ENCODE measurements at places on chromosomes 1 and 21.

DNA sequence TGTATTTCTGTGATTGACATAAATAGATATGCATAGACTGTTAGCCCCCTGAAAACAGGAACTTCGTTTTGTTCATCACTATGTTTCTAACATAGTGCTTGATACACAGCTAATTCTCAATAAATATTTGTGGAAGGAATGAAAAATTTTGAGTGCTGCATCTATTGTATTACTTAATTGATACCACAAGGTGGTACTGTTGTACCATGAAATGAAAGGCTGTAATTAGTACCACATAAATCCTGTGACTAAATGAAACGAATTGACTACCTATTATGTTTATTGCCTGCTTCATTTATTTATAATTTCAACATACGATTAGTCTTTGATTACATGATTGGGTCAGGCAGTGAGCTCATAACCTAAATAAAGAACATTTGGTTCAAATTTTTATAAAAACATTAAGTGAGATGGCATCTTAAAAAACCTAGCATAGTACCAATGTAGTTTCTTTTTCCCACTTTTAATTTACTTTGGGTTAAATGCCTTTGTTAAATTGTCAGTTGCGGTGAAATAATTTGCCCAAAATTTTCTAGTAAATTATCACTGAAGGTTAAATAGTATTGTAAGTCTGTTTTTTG lies 15.0 kb upstream of the TGFB2 start:
- DNase-seq: no peak

DNA sequence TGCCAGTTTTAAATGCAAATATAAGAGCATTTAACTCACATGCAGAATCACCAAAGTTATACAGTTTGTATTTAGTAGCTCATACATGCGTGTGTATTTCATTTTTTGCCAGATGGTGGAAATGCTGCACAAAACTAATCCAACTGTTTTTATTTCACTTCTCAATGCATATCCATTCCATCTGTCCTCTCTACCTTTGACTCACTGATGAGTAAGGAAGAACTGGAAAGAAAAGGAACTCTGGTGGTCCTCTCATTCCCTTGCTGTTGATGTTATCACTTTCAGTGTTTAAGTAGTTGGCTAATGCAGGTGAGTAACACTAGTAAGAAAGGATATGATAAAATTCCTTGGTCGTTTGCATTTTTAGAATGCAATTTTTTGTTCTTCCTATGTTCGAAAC lies 5.7 kb upstream of the SLC1A7 start:
- no peak for DNase-seq

DNA sequence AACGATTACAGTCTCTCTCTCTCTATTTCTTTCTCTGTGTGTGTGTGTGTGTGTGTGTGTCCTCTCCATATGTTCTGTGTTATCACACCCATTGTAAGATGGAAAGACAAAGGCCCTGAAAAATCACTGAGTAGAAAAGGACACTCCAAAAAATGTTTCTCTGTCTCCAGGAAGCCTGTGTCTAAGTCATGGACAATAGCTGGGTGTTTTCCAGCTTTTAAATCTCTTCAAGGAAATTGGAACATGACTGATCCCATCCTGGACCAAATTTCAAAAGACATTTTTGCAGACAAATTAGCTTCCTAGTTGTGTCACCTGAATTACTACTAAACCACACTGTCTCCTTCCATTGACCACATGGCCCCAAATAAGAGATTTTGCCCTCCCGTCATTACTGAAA lies 31.0 kb upstream of the LMX1A start:
- no peak for DNase-seq

DNA sequence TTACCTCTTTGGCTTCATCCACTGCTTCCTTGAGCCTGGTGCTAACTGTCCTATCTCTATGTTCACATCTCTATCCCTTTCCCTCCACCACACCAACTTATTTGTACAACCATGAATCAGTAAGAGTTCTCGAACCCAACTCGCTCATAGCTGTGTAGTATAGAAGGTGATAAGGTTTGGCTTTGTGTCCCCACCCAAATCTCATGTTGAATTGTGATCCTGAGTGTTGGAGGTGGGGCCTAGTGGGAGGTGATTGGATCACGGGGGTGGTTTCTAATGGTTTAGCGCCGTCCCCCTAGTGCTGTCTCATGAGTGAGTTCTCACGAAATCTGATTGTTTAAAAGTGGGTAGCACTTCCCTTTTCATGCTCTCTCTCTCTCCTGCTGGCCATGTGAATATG lies 235.6 kb upstream of the FMN2 start:
- no peak for DNase-seq

DNA sequence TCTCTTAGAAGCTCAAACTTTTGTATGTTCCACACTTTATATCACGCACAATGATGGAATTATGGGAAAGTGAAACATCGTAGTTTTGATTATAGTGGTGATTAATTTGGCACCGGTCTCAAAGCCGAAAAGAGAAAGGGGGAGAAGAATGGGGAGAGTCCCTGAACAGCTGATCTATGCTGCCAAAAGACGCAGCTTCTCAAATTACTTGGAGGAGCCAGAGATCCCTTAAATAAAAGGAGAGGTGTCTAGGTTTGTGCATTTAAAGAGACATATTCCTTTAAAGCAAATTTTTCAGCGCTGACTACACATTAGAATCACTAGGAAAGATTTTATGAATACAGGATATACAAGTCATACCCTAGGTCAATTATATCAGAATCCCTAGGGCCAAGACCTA lies 599.6 kb upstream of the ADAMTS5 start:
- no peak for DNase-seq

DNA sequence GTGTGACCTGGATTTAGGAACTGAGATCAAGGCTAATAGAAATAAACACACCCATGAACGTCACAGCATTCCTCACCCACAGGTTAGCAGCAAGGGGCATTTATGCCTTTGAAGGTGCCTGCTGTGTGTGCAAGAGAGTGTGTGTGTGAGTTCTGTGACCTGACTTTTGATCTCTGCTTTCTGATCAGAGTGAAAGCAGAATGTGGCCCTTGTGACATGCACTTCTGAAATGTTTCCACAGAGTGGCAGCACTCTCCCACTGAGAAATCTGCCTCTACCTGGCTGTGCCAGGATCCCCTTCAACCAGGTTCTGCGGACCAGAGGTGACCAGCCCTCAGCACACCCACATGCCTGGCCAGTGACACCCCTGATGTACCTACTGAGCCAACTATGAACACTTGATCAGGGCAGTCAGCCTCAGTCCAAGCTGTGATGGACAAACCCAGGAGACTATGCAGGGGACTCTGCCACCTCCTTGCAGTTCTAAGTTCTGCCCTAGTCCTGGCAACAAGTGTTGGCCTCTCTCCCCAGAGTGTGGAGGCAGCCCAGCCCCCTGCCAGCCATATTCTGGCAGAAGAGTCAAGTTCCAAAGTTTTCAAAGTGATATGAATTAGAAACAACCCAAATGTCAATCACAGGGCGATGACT lies 41.0 kb downstream of the RXRG start:
- DNase-seq: peak; percentile 10

- no peak for DNase-seq
Observed at GRCh38 chr1:205002705-205003104, 40.3 kb upstream of the CNTN2 start.

DNA sequence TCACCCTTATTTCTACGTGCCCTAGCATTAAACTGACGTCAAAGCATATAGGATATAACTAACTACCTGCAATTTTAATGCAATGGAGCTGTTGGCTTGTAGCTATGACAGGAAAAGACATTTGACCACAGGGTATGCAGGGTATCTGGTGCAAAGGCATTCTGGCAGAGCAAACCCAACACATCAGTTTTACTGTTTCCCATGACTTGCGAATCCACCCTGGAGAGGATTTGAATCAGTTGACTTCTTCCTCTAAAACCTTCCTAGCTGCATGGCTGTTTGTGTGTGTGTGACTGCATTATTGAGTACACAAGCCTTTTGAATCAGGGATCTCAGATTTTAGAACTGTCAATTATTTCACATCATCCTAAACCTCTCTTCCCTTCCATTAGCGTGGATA lies 41.7 kb upstream of the SYT14 start:
- DNase-seq: no peak

GRCh38 chr1:81998165-81998564 lies 197.4 kb downstream of the ADGRL2 start:
- DNase-seq: no peak

DNA sequence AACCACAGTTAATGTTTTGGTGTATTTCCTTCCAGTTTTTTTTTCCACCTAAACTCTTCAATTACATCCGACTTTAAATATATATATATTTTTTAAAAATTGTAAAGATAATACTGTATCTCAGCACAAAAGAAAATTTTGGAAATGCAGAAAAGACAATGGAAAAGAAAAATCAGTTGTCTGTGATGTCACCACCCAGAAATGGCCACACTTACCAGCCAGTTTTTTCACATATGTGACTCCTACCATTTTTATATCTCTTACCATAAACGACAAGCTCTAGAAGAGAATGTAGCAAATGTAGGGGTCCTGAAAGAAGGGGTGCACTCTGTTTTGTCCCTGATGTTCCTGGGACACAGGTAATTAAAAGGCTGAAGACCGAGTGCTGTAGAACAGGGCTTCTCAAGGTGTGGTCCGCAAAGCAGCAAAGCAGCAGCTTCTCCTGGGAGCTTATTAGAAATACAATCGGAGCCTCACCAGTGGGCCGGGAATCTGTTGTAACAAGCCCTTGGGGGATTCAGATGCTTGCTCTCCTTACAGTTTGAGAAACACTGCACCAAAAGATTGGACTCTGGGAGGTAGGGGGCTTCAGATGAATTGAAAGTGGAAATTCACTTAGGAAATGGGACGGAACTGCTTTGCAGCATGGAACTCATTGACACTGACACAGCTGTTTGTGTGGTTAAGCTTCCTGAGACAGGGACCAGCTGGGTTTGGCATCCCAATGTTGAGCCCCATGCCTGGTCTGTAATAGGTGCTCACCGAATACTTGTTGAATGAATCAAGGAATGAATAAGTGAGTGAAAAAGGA lies 44.1 kb downstream of the ALPL start:
- no peak for DNase-seq

- DNase-seq: no peak
Observed at GRCh38 chr1:75135573-75136194, 1.5 kb downstream of the LHX8 start.

- DNase-seq: no peak
Observed at GRCh38 chr1:2990376-2991115, 30.7 kb upstream of the ACTRT2 start.

- no peak for DNase-seq
Observed at GRCh38 chr1:106603616-106604015, 452.9 kb upstream of the PRMT6 start.

DNA sequence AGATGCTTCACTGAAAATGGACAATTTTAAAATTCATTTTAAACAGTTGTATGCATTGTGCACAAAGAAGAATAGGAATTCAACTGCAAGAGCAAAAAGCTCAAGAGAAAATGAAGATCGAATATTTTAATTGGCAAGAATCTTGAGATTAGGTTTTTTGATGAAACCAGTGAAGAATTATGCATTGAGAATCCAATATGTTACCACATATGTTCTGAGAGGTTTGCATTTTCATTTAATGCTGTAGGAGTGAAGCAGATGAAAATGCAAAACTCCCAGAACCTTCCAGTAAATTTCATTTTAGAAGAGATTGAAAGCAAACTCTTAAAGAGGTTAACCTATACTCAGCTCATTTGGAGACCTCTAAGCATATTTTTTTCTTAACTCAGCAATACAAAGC lies 298.0 kb downstream of the OLFM3 start:
- DNase-seq: no peak

DNA sequence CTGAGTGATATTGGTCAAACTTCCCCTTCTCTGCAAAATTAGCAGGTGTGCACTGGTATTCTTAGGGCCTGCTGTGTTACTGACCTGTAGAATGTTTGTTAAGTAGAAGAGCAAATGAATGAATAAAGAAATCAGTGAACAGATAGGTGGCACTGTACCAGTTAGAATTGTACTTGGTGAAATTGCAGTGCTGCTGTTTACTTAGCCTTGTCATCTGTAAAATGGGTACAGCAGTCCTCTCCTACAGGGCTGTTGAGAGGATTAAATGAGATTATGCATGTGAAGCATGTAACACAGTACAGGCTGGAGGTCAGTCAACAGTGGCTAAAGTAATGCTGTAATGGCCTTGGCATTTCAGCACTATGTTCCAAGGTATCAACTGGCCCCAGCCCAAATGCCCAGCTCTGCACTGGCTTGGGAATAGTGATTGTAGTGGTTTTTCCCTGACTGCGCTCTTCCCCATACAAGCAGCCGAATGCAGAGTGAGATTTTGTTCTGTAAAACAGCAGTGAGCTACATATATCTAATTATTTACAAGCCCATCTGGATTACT lies 10.5 kb downstream of the VANGL1 start:
- no peak for DNase-seq

DNA sequence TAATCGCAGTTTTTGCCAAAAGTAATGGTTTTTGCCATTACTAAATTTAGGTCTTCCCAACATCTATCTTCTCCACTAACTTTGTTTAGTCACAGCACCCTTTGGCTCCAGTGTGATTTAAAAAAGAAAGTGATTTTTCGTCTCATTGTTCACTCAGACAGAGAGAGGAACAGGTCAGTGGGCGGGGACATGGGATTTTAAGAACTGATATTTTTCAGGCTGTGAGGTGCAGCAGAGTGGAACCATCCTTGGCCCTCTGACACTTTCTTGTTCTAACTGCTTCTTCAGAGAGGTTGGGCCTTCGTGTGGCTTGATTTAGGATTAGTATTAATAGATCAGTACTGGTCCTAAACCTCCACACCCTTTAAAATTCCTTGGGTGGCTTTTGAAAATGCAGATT lies 38.8 kb downstream of the CASQ2 start:
- DNase-seq: no peak

- no peak for DNase-seq
Observed at GRCh38 chr1:10639011-10639774, 157.3 kb downstream of the CASZ1 start.

DNA sequence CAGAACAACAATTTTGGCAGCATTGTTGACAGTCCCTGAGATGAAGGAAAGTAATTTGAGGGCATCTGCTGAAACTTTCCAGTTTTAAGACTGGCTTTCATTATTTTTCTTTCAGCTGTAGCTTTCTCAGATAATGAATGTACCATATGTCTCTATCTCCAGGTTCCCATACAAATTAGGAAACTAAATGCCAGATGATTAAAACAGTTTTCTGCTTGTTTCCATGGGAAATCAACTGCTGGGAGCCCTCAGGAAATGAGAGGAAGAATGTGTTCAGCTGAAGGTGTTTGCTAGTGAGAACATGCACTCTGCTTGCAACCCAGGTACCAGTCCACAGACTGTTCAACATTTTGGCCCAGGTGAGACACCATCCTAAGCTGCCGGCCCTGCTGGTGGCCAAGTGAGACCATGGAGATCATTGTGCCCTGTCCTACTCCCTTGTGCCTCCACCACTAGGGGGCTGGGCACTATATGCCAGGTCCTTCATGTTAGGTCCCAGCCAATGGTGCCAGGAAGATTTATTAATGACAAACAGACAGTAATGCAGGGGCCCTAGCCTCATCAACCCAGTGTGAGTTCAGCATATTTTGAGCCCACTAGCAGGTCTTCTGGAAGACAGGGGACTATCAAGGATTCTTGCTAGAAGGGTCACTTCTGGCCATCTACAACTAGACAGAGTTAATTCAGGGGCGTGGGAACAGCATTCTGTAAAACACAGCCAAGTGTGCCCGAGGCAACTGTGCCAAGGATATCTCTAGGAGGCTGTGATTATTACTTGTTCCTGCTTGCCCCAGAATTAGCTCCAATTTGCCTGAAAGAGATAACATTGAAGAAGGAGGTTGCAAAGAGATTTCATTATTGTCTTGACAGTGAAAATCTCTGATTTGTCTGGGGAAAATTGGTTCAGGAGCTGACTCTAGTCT lies 17.0 kb upstream of the LRRC8C start:
- no peak for DNase-seq

GRCh38 chr1:229108598-229109201 lies 162.2 kb upstream of the RAB4A start:
- DNase-seq: no peak

All from activated naive CD4-positive, alpha-beta T cell treated with Interleukin-2 at 50 U/mL for 16 hours (primary cell).